Fibroblast of skin of left quadriceps (primary cell): ENCODE measurements at places on chromosomes 3 and 15.

DNA sequence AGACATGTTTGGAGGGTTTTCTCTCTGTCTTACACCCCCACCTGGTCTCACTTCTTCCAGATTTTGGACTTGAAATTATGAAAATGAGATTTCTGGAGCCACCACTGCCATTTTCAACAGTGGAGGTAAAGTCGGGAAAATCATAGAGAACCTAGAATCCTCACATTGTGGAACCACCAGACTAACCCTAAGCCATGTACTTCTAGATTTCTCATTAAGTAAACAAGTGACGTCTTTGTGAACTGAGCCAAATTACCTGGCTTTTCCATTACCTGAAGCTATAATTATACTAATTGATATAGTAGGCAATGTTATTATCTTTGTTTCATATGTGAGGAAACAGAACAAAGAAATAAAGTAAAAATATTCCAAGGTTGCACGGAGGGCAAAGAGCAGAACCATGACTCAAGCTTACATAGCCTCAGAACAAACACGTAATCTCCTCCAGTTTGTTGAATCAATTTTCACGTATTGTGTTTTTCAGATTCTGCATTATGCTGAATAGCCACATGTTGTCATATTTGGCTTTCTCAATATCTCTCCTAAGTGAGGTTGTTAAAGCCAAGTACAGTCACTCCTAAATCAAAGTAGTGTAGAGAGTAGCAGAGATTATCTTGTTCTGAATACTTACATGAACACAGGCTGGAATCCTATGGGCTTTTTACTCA lies 101.3 kb upstream of the CMC1 start:
- DNase-seq = no peak

- no peak for DNase-seq
These were observed 69.8 kb downstream of the PLCH1 start for GRCh38 chr3:155675094-155675493.

DNA sequence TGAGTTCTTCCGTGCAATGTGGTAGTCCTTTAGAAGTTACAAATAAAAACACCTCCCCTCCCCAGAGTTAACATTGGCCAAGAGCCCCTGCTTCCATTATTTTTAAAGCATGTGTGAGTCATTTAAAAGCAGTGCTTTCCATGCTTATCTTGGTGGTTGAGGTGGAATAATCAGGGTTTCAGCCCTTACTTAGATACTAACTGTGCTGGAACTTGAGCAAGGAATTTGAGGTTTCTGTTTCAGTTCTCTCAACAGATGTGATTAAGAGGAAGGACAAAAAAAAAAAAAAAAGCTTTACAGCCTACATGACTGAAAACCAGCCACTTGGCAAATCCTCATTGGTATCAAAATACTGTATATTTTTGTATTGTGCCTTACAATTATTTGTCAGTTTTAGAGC lies 64.5 kb downstream of the CGNL1 start:
- peak; percentile 29 for DNase-seq

DNA sequence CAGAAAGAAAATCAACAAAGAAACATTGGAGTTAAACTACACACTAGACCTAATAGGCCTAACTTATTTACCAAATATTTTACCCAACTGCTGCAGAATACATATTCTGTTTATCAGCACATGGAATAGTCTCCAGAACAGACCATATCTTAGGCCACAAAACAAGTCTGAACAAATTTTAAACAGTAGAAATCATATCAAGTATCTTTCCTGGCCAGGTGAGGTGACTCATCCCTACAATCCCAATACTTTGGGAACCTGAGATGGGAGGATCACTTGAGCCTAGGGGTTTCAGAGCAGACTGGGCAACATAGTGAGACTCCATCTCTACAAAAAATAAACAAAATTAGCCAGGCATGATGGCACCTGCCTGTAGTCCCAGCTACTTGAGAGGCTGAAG lies 18.1 kb upstream of the KPNA4 start:
- no peak for DNase-seq

DNA sequence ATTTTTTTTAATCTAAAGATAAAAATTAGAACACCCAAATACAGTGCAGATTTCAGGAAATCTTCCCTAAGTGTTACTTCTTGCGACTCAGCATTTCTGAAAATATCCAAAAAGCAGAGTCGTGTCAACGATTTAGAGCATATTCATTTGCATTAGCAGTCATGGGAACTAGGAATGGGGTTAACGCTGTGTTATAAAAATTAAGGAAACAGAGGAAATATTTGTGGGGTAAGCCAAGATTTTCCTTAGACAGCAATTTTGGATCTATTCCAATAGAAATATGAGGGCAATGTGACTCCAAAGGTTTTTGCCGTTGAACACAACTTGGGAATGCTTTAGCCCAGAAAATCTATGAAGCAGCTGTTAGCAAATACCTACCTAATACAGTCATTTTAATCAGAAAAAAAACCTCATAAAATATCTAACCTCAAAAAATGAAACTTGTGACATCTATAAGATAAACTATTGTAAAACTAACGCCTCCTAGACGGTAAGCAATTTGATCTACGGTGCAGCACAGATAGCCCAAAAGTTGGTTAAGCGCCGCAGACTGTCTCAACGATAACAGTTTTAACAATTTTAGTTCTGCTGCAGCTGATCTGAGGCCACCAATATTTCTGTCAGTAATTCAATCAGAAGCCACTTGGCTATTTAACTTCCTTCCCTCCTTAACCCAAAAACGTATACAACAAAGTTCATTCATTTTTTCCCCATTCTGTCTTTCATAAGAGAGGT lies 5.8 kb upstream of the ATP11B start:
- peak; percentile 72 for DNase-seq

DNA sequence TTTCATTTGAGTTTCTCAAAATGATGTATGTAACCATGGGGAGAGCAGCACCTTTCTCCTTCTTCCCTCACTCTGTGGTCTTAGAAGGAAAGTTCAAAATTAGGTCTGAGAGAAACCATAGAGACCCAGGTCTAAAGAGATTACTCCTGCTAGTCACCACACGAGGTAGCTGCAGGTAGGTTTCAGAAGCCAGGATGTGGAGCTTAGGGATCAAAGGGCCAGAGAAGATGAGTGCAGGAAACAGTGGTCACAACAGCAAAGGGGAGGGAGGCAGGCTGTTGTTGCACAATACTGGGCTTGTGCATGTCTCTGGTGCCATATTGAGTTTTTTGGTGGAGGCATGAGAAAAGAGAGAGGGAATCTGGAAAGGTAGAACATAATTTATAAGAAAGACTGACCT lies 583.6 kb downstream of the AGBL1 start:
- no peak for DNase-seq

GRCh38 chr3:112353365-112353764 lies 20.4 kb downstream of the CD200 start:
- no peak for DNase-seq

GRCh38 chr3:63774781-63775180 lies 44.3 kb upstream of the C3orf49 start:
- DNase-seq = no peak

DNA sequence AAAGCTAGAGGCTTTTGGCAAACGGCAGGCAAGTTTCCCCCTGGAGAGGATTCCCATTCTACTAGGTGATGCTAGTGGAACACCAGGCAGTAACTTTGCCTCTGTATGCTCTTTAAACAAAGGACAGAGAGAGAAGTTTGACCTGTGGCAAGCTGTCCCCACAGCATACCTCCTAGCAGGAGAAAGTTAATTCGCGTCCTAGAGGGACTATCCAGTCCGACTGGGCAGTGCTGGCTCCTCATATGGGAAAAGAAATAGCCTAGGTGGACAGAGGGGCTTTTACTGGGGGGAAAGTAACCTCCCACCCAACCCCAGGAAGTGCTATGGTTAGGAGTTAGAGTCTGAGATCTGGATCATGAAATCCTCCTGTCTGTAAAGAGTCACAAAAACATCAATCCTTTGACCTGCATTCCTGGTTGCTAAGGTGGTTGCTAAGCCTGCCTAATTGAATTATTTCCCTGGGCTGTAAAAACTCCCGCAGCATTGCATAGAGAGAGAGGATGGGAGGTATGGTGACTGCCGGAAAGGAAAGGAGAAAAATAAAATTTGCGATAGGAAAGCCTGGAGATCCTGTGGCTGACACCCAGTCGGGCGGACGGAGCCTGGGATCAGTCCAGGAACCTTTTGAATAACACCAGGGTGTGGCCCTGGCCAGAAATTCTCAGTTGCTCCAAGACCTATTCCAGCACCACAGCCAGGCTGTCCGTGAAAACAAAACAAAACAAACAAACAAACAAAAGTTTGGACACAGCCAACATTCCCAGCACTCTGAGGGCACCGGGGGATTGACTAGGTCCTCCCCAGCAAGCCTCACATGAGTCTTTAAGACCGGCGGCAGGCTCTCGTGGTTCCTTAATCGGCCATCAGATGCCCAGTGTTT lies 67.7 kb upstream of the ATP11B start:
- no peak for DNase-seq

DNA sequence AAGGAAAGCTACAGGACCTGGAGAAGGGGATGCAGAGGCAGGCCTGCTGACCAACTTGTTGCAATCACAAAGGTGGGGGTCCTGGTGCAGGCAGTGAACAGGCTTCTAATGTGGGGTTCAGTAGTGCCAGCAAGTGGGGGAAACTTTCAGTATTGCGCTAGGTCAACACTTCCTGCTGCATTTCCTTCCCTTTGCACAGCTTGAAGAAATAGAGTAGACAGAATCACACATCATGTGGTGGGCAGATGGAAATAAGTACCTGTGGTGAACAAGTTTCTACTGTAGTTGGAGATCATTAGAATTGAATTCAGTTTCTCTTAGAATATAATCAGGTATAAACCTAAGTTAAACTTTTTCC lies 63.4 kb downstream of the RGMA start:
- no peak for DNase-seq

GRCh38 chr3:63896332-63897030 lies 15.7 kb downstream of the SCAANT1 start:
- no peak for DNase-seq

DNA sequence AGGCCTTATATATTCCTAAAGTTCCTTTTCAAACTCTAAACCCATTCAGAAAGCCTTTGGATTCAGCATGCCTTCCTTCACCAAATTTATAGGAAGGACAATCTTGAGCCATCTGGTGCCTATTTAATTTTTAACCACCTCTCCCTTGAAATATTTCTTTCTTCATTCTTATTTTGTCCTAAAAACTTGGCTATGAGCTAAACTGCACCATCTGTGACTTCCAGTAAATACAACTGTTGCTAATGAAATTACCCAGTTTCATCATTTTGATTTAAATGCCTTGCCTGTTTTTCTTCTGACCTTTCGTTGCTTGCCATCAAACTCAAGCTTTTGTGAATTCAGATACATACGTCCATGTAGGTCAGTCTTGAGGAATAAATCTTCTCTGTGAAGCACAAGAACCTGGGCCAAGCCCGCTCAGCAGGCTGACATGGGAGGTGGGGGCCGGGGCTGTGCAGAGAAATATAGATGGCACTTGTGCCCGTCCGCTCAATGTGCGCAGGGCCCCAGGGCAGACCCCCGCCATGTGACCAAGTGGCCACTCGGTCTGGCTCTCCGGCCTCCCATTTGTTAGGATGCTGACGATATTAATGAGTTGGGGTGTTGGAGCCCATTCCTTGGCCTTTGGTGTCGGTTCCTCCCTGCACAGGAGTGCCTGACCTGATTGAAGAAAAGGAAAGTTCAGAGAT lies 335.9 kb downstream of the VPS13C start:
- no peak for DNase-seq

DNA sequence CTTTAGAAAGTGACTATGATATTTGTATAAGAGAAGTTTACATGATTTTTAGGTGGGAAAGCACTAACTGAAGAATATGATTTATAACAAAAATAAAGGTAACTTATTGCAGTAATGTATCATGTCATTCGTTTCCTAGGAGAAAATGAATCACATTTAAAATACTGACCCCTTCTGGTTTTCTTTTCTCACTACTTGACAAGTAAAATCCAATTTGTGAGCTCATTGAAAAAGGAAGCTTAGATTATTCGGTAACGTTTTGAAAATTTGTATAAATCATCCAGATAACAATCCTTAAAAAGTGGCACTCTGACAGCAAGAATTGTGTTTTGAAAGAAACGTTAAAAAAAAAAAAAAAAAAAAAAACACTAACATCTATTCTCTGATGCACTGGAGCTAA lies 39.0 kb downstream of the NSUN3 start:
- DNase-seq = no peak

- DNase-seq = no peak
These were observed 1.3 kb upstream of the AEN start for GRCh38 chr15:88619796-88620195.

DNA sequence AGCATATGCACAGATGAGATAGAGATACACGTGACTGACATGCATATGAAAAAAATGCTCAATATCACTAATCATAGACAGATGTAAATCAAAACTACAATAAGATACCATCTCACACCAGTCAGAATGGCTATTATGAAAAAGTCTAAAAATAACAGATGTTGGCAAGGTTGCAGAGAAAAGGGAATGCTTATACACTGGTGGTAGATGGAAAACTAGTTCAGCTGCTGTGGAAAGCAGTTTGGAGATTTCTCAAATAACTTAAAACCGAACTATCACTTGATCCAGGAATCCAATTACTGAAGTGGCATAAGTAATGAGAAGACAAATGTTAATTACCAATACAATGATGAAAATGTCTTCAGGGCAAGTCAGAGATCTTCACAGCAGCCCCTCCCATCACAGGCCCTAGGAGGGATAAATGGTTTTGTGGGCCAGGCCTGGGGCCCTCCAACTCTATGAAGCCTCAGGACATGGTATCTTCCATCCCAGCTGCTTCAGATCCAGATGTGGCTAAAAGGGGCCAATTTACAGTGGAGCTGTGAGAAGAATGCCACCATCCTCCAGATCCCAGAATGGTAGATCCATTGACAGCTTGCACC lies 71.4 kb upstream of the PLSCR4 start:
- no peak for DNase-seq

GRCh38 chr3:9944271-9944670 lies 7.9 kb downstream of the PRRT3 start:
- no peak for DNase-seq

DNA sequence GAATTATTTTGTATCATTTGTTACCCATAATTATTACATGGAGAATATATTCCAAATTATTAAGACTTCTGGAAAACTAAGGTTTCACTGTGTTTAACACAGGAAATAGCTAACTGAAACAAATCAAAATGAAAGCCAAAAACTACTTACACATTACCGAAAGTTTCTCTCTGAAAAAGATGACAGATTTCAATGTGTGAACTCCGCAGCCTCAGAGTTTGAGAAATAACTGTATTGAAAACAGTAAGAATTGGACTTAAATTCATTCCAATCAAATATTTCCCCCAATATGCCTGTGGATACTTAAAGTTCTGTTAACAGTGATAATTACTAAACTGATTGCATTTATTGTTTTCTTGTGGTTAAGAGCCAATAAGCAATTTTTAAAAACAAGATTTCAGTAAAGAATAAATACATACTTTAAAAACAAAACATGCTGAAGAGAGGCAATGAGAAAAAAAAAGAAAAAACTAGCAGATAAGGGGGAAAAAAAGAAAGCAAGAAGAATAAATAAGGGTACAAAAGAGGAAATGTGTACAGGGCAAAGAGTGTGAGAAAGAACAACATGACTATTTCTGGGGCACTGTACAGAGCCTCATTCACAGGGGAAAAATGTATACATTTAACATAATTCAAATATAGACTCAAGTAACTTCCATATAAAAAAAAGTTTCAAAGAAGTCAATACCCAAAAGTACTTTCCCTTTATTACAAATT lies 30.7 kb downstream of the DENND4A start:
- no peak for DNase-seq

GRCh38 chr15:60507596-60508424 lies 28.9 kb upstream of the ICE2 start:
- no peak for DNase-seq
